Kidney (tissue), 22 donors: ENCODE measurements at places on chromosomes 13 and 19.

- no peak for DNase-seq
These were observed 22.3 kb upstream of the ZBTB7A start for GRCh38 chr19:4088975-4089374.

DNA sequence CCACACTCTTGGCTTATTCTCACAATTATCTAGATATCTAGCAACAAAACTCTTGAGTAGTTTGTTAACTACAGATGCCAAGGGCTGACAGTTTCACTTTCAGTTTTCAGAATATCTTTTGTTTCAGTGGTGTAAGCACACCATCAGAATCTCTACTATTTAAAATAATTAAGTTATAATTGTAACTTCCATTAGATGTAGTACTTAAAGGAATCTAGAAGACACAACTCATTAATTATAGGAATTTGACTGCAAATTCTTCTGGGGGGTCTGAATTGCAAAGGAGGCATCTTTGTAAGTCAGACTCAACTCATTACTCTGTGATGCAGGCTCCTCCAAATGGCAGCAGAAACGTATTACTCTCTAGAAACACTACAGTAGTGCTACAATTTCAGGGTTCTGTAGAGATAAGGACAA is 44.9 kb upstream of the USPL1 start:
- no peak for DNase-seq

DNA sequence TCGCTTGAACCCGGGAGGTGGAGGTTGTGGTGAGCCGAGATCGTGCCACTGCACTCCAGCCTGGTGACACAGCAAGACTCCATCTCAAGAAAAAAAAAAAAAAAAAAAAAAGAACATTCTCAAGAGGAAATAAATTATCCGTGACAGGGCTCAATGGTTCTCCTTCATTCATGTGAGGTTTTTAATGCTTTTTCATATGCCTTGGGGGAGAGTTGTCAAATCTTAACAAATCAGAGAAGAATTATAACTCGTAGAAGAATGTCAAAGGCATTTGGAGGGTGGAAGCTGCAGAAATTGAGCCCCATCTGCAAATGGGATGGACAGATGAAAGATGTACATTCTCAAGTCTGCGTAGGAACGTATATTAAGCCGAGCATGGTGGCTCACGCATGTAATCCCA is 34.9 kb upstream of the HOMER3 start:
- no peak for DNase-seq

GRCh38 chr19:39137131-39137530 is 11.5 kb downstream of the PAK4 start:
- peak; percentile 27 for DNase-seq

GRCh38 chr19:31639306-31639705 is 290.1 kb upstream of the TSHZ3 start:
- no peak for DNase-seq

DNA sequence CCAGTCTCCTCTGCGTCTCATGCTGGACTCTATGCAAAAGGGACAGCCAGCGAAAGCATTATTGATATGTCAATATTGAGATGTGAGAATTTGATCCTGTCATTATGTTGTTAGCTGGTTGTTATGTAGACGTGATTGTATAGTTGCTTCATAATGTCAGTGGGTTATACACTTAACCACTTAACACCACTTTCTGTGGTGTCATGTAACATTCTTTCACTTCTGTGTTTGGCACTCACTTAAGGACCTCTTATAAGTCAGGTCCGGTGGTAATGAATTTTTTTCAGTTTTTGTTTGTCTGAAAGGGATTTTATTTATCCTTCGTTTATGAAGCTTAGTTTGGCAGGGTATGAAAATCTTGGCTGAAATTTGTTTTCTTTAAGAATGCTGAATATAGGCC is 7.1 kb upstream of the SIGLEC7 start:
- DNase-seq, result no peak

GRCh38 chr13:79516595-79516994 is 35.6 kb downstream of the NDFIP2 start:
- no peak for DNase-seq

- DNase-seq, result no peak
These were observed 11.7 kb upstream of the ADGRE5 start for GRCh38 chr19:14369399-14370168.

DNA sequence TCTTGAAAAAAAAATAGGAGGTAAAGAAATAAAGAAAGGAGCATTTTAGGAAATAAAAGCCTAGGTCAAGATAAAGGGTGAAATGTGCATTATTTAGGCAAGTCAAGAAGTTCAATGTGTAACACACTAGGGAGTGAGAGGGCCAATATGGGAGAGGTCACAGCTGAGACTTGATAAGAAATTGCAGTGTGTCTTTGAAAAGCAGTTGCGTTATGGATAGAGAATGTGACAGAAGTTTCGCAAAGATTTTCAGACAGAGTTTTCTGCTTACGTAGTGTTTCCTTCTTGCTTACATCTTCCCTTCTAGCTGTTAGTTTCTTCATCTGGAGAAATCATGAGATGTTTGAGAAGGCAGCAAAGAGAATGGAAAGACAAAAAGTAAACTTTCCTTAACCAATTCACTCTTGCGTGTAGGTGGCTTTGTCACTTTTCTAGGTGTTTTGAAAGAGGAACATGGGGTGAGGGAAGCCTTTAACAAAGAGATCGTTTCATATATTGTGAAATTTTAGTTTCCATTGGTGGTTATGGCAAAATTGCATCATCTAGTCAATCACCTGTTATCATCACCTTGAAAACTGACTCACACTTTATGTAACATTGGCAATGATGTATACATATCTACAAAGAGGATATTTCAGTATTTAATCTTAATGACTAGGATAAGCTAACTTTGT is 975.5 kb downstream of the OLFM4 start:
- no peak for DNase-seq

DNA sequence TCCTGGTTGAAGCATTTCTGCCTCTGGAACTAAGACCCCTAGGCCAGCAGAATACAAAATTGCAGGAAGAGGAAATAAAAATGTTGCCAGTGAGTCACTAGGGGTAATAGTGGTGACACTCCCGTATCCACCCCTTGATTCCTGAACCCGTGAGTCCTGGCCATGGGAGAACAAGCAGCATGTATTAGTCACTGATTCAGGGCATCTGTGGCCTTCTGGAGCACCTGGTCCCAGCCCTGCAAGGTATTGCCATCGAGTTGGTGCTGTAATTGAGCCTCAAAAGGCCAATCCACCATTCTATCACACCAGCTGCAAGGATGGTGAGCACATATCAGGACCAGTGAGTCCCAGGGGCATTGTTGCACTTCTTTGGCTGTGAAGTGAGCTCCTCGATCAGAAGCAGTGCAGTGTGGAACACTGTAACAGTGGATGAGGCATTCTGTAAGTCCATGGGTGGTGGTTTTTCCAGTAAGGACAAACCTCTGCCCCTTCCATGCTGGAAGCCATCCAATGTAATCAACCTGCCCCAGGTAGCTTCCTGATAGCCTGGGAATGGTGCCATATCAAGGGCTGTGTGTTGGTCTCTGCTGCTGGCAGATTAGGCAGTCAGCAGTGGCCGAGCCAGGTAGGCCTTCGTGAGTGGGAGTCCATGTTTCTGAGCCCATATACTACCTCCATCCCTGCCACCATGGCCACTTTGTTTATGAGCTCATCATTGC is 39.6 kb downstream of the C1QTNF9 start:
- DNase-seq, result no peak

DNA sequence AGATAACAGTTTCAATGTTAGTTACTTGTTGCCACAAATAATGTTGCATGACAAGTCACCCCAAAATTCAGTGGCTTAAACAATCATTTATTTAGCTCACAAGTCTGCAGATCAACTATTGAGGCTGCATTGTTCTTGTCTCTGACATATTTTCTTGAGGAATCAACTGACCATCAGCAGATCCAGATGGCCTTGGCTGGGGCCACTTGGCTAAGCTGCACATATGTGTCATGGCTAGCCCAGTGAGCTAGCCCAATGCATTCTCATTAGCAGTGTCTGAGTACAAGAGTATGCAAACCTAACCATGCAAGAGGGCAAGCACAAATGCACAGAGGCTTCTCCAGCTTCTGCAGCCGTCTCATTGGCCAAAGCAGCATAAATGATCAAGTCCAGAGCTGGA is 180.4 kb downstream of the DNAJC15 start:
- no peak for DNase-seq

DNA sequence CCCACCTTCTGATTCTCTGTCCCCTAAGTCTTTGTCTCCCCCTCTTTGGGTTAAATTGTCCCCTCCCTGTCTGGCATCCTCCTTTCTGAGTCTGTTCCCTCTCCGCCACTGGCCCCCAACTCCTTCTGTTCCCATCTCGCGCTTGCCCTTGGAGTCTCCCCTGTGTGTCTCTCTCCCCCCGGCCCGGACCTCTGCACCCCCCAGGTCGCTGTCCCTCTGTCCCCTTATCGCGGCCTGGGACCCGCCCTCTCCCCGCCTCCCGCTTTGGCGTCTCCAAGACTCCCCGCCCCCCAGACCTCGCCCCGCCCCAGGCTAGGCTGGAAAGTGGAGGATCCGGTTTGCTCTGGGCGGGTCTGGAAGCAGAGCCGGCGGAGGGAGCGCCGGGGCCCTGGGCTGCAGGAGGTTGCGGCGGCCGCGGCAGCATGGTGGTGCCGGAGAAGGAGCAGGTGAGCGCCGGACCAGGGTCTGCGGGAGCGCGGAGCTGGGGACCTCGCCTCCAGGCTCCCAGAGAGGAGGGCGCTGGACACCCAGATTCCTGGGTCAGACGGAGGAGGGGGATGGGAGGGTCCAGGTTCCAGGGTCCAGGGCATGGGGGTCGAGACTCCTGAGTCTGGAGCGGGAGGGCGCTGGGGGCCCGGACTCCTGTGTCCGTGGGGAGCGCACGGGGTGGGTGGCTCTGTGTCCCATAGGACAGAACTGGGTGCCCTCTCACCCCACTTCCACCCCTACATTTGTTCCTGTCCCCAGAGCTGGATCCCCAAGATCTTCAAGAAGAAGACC is at the start of gene TRPM4:
Gene TRPM4 (plus strand): TSS at position 348 of the 780 bp plus-strand sequence. CDS start 75 bp downstream, at position 423.
- DNase-seq, result peak; percentile 98

DNA sequence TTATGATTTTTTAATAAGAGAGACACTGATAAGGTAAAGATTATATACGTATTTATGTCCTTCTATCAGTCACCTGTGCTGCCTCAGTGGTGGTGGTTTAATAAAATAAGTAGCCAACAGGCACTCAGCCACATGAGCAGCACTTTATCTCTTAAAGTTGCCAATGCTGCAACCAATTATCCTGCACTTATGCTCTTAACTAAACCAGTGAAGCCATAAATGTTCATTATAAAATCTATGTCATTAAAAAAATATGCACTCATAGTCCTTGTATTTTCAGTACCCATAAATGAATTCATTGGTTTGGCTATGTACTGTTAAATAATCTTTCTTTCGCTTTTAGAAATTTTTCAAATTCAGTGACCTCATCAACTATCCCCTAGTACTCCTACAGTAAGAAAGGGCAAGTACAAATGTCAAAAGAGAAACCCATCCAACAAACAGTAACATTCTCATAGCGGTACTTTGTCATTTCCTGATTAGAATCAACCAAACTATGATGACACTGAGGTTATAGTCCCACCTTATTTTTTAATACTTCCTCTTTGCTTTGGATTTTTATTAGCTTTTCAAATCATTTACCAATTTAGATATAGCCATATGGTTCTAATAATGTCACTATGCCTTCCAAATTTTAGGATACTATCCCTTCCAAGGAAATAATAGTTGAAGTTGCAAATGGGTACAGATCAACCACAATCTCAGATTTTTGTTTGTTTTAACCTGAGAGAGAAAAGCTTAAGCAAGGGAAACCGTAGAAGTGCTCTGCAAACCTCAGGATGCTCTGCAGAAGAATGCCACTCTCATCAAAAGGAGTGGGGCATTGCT is 190.9 kb downstream of the KLF12 start:
- no peak for DNase-seq

DNA sequence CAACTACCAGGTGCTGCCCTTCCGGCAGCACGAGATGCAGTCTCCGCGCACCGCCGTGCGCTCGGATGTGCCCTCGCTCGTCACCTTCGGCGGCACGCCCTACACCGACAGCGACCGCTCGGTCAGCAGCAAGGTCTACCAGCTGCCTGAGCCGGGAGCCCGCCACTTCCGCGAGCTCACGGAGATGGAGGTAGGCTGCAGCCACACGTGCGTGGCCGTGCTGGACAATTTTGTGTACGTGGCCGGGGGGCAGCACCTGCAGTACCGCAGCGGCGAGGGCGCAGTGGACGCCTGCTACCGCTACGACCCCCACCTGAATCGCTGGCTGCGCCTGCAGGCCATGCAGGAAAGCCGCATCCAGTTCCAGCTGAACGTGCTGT is 15.2 kb upstream of the CRTC1 start:
- DNase-seq, result no peak

DNA sequence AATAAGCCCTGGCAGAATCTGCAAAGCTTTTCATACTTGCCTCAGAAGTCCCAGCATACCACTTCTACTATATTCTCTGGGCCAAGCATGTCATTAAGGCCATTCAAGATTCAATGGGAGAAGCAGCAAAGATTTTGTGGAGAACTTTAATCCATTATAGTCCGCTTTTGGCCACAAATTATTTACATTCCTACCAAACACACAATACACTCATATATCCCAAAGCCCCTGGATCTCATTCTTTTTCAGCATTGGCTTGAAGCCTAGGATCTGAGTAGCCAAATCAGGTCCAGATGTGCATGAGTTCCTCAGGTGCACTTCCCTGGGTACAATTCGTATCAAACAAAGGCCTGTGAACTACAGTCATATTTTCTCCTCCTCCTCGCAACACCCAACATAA is 203.4 kb downstream of the NDFIP2 start:
- DNase-seq, result no peak

DNA sequence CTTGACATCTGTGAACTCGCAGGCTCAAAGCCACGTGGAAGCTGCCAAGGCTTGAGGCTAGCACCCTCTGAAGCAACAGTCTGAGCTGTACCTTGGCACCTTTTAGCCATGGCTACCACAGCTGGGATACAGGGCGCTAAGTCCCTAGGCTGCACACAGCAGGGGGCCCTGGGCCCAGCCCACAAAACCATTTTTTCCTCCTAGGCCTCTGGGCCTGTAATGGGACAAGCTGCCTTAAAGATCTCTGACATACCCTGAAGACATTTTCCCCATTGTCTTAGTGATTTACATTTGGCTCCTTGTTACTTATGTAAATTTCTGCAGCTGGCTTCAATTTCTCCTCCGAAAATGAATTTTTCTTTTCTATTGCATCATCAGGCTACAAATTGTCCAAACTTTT is 455.9 kb downstream of the TDRD3 start:
- no peak for DNase-seq

GRCh38 chr13:110945928-110946570 is 31.2 kb upstream of the ANKRD10 start:
- no peak for DNase-seq

DNA sequence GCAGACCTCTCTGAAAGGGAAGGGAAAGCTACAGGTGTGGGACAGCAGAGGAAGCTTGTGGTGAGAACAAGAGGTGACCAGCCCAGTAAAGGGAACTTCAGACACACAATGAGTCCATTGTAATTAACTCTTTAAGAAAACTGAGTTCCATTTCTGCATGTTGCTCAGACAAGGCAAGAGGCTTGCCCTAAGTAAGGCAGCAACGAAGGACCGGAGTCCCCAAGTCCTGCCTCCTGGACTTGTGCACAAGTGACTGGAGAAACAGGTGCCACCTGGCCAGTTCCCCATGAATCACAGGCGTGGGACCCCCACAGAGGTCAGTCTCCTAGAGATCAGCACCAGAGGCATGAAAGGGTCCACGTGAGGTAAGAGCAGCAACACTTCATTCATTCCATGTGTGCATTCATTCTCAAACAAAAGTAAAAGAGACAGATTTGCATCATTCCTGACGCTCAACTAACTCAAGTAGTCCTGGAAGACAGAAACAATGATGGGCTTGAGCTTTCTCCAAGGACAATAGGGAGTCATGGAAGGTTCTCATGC is 14.7 kb upstream of the SIGLEC6 start:
- DNase-seq, result no peak
